ENCODE measurements at places on chromosomes 16 and 17.

- DNase-seq: no peak
These were observed 225.6 kb downstream of the TANC2 start for GRCh38 chr17:63191610-63192009.

DNA sequence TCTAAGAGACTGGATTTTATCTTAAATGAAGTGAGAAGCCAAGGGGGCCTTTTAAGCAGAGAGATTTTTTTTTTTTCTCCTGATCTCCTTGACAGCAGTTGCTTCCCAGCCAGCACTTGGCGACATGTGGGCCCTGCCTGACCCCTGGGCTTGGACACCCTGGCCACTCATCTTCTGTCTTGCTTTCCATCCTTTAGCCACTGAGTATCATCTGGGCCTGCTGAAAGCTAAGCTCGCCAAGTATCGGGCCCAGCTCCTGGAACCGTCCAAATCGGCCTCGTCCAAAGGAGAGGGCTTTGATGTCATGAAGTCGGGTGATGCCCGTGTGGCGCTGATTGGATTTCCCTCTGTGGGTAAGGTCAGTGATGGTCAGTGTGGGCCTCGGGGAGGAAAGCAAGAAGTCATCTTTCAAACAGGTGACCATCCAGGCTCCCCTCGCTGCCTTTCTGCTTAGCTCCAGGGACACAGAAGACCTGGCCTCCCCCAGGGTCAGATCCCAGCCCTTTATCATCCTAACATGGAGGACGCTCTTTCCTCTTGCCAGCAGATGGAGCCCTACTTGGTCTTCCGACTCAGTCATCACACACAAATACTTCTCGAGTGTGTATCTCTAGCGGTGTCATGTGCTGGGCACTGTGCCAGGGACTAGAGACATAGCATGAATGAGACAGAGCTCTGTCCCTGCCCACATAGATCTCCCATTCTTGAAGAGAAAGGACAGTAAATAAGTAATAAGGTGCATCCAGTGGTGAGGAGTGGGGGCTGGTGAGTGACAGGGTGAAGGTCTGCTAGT, 6.1 kb downstream of the DRG2 start:
- DNase-seq: peak; percentile 68

DNA sequence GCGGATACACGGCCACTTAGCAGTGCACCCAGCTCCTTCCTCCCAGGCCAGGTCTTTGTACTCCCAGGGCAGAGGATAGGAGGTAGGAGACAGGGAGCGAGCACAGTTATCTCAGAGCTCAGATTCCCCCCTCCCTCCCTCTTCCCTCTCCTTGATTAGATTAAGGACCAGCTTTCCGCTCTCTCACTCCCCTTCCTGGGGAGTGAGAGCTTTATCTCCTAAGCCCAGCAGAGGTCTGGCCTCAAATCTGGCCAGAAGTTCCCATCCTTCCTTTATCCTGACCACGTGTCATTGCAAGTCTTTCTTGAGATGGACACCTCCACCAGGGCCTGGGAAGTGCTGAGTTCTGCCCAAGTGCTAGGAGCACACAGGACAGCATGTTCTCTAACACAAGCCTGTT, 5.1 kb downstream of the ARL4D start:
- no peak for DNase-seq

- DNase-seq: no peak
These were observed 76.5 kb downstream of the OR1D5 start for GRCh38 chr17:2986925-2987324.

GRCh38 chr17:66551839-66552238, 249.4 kb downstream of the PRKCA start:
- no peak for DNase-seq

DNA sequence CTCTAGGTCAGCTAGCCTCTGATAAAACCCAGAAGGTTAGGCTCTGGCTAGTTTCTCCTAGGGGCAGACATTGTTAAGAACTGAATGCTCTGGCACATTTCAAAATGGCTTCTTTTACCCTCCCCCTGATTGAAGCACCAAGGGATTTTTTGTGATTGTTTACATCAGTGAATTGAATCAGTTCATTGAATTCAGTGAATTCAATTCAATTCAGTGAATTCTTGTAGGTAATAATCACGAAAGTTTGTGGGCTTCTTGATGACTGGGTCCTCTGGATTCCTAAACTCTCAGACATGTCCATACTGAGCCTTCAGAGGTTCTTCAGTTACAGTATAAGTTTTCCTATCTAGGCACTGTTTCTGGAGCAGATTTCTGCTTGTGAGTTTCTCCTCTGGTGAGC, 135.2 kb upstream of the ELAC2 start:
- DNase-seq: peak; percentile 89

DNA sequence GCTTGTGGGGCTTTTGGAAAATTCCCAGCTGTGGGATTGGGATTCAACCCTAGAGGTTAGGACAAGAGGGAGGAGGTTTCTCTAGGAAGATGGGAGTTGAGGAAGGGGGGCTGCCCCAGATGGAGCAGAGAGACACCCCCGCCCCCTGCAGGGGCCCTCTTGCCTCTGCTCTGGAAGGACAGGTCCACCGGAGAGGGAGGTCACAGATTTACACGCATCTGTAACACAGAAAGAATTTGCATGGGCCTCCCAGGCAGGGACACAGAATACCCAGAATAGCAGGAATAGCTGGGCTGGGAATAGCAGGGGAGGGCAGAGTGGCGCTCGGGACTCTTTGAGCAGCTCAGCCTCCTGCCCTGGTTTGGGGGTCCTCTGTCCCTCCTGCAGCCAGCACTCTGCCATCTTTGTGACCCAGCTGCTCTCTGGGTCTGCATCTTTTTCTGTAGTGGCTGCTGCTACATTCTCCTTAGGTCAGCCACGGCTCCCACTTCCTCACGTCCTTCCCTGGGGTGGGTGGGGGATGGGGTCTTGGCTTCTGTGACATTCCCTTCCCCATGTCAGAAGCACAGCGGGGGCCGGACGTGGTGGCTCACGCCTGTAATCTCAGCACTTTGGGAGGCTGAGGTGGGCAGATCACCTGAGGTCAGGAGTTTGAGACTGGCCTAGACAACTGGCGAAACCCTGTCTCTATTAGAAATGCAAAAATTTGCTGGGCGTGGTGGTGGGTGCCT, 33.9 kb upstream of the PLLP start:
- DNase-seq: peak; percentile 75

DNA sequence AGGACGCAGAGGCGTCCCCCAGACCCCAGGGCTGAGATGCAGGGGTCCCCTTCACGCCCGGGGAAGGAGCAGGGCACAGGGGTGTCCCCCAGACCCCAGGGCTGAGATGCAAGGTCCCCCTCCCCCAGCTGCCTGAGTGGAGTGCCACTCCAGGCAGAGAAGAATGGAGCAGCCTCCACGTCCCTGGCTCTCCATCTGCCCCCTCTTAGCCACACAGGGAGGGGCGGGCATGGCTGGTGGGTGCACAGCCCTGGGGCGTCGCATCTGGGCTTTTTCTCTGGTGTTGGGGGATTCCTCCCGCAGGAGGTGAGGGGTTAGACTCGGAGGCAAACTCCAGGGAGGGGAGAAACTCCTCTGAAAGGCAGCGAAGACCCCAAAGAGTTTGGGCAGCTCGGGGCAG, 17.5 kb downstream of the CIBAR2 start:
- no peak for DNase-seq

GRCh38 chr17:70855401-70856054, 686.2 kb downstream of the KCNJ2 start:
- DNase-seq: peak; percentile 15

DNA sequence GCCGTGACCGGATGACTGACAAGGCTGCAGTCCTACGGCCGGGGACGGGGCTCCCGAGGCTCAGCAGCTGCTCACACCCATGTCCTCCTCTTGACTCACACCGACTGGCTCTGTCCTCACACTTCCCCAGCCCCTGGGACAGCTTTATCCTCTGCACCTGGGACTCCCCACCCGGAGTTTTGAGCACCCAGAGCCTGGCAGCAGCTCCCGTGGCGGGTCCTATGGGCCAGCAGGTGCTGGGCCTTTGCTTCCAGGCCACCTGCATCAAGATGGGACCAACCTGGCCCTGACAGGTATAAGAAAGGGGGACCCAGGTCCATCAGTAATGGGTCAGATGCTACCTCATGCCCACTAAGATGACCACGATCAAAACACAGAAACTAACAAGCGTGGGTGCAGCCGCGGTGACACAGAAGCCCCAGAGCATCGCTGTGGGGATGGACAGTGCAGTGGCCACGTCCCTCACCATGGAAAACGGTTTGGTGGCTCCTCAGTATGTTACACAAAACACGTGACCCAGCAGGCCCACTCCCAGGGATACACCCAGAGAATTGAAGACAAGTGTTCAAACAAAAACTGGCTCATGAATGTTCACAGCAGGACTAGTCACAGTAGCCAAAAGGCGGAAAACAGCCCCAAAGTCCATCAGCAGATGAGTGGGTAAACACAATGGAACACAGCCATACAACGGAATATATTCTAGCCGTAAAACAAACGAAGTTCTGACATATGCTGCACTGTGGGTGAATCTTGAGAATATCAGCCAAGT, 3.3 kb upstream of the NOTUM start:
- no peak for DNase-seq

GRCh38 chr16:84022644-84023043, 20.0 kb downstream of the SLC38A8 start:
- DNase-seq: no peak

GRCh38 chr16:9568261-9568660, 476.8 kb downstream of the HAPSTR1 start:
- DNase-seq: no peak

GRCh38 chr17:19753051-19753509, 5.0 kb upstream of the ALDH3A1 start:
- no peak for DNase-seq

GRCh38 chr17:51103050-51103449, 17.6 kb downstream of the SPAG9 start:
- DNase-seq: no peak

DNA sequence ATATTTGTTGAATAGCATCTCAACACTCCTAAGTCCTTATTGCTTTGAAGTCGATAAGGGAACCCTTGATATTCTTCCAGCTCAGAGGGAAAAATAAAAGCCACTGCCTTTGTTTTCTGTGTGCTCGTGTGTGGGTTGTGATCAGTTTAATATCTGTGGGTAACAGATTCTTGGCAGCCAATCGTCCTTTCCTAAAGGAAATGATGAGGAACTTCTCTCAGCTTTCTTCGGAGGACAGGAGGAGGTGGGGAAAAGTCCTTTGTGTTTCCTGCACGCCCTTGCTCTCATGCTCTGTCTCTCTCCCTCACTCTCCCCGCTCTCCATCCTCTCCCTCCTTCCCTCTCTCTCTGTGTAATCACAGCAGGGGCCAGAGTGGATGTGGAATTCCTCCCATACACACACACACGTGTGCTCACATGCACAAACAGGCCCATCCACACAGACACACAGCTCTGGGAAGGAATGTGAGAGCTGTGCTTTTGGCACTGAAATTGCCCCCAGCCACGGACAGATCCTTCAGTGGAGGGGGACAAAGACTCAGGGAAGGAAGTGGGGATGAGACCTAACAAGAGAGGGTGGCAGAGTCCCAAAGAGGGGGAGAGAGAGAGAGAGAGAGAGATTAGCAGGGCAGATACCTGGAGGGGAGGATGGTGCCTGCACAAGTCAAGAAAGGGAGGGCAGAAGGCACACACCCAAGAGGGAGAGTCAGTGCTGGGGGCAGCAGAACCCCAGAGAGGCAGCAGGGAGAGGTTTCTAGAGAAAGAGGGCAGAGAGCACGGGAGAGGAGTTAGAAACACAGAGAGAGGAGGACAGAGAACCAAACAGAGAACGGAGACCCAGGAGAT, 83.5 kb upstream of the PLCG2 start:
- peak; percentile 22 for DNase-seq

- DNase-seq: peak; percentile 85
These were observed 6.6 kb downstream of the KCNAB3 start for GRCh38 chr17:7922845-7923628.

GRCh38 chr16:8878523-8878911, 3.6 kb upstream of the LITAFD start:
- DNase-seq: peak; percentile 89

DNA sequence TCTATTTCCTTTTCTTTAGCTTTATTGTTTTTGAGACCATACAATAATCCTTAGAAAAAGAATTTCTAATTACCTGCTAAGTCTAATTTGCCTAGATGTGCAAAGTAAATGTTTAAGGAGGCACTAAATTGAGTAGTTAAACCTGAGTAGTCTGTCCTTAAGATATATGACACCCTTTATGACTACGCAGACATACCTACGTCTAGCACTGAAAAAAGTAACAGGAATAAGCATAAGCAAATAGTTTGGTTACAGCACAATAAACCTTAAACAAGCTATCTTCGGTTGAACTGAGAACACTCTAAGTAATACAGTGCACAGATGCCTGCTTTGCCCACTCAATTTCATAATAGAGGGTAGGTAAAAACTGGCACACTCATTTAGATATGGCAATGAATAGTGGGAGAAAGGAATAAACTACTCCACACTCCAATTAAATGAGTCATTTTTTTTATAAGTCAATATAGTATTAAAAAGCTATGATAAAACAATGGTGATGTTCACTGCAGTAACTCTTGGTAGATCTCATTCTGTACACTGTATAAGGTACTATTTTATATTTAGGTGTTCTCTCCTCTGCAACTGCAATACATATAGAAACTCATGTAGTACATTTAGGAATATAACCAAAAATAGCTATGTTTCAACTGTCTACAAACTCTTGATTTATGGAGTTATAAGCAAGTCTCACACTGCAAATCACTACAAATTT, 19.7 kb upstream of the INTS2 start:
- DNase-seq: no peak

- no peak for DNase-seq
These were observed 7.8 kb upstream of the ZNF200 start for GRCh38 chr16:3242709-3243108.

- DNase-seq: no peak
These were observed 625.1 kb downstream of the HS3ST4 start for GRCh38 chr16:26316683-26317464.

DNA sequence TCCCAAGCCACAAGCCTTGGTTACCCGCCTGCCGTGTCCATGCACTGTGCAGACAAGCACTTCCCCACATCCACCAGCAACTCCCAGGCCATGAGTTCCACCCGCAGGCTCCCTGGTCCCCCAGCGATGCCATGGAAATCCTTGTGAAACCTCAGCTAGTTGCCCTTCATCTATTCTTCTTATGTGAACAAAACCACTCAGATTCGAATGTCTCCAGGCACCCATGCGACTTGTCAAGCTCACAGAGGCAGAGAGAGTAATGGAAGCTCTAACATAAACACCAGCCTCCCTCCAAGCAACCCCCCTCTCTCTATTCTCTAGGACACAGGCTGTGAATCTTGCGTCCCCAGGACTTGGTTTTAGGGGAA, 182.6 kb downstream of the C16orf95 start:
- no peak for DNase-seq

GRCh38 chr17:14299280-14300141, 1.4 kb upstream of the HS3ST3B1 start:
- DNase-seq: peak; percentile 55

- peak; percentile 27 for DNase-seq
These were observed 723 bp downstream of the TRIM37 start for GRCh38 chr17:59105852-59106462.

DNA sequence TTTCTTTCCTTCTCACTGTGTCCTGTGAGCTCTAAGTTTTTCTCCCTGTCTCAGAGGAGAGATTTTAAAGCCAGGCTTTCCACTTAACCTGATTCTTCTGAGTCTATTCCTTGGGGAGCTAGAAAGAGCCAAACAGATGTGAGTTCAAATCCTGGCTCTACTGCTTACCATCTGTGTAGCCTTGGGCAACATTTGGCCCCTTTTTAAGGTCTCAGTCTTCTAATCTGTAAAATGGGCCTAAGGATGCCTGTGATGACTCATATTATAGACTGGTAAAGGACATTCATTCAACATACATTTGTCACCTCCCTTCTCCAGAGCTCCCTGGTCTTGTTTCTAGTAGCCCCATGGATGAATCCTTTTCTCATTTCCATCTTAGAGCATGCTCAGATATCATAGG, 304.0 kb downstream of the SHISA9 start:
- DNase-seq: no peak

Data from fibroblast of skin of abdomen (primary cell).